ENCODE measurements at places on chromosomes 3 and 15.

- no peak for DNase-seq
Measured at GRCh38 chr3:11510356-11510755, 133.4 kb downstream of the VGLL4 start.

DNA sequence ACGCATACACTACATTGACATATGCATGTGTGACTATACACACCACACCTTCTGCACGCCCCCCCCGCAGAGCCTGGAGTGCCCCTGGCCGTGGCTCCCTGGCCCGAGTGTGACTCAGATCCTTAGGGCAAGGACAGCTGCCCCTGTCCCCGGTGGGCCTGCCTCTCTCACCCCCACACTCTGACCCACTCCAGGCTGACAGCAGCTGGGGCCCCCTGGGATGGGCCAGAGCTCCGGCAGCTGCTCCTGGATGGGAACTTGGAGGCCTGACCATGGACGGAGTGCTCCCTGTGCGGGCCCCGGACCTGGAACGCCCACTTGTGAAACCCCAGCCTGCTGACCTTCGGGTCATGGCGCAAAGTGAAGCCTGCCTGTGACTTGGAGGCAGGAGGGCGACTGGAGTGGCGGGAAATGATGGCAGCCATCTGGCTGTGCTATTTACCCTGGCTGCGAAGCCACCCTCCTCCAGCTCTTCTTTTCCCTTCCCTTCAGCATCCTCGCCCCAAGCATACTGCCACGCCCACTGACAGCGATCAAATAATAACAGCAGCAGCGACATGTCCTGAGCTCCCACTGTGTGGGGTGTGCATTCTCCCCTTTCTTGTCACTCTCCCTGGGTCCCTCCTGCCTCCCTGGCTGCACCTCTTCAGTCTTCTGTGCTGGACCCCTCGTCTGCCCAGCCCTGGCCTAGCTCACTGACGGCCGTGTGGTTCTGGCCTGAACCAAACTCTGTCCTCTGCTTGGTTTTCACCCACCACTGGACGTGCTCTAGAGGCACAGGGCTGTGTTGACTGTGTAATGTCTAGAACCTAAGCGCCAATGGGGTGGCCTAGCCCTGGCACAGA is 90.7 kb upstream of the MEF2A start:
- no peak for DNase-seq

DNA sequence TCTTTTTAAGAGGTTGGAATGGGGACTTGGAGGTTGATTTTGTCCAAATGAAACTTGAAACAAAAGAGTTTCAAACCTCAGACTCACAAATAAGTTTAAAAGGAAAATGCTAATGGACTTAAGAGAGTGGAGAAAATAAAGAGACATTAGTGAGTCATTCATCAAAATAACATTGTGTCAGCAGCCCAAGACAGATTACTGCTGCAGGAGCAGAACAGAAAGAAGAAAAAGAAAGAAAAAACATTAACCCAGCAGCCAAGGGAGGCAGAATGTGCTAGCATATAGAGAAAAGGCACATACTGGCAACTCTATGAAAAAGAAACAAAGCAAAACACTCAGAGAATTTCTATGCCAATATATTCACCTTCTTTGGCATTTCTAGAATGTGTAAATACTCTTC is 42.6 kb downstream of the ADAMTS9 start:
- DNase-seq: no peak

DNA sequence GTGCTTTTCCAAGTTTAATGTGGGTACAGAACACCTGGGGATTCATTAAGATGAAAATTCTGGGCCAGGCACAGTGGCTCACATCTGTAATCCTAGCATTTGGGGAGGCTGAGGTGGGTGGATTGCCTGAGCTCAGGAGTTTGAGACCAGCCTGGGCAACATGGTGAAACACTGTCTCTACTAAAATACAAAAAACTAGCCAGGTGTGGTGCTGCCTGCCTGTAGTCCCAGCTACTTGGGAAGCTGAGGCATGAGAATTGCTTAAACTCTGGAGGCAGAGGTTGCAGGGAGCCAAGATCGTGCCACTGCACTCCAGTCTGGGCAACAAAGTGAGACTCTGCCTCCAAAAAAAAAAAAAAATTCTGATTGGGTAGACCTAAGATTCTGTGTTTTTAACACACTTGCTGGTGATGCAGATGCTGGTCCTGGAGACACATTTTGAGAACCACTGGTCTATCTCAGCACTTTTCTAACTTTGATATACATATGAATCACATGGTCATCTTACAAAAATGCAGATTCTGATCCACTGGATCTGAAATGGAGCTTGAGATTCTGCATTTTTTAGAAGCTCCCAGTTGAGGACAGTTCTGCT is 223.8 kb upstream of the SATB1 start:
- DNase-seq: no peak

DNA sequence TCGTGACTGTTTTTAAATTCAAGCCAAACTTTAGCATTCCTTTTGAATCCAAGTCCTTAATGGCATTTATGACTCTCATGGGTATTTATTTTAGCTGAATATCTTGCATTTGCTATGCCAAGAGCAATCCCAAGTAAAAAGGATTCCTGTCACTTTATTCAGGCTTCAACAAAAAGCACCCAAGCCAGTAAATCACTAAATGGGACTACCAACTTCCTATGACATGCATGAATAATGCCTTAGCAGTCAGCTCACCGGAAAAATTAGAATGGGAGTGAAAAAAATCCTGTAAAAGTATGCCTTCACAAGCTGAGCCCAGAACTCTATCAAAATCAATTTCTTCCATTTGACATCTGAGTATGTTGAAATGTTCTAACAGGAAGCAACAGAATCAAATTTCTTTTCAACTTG is 1297.9 kb downstream of the ROBO2 start:
- peak; percentile 27 for DNase-seq
